ENCODE measurements at places on chromosomes 7 and 10. TPM values are rescaled to one million over a fixed set of nuclear protein-coding genes. Genes with fewer than 3 reads are reported as not detected.

GRCh38 chr10:73781879-73782748, at the start of gene CHCHD1:
CHCHD1 (plus strand) TSS chr10:73782048; CDS start chr10:73782076, 28 bp downstream.
- DNase-seq: peak; percentile 85

Gene HMX2
- total RNA-seq: not detected

DNA sequence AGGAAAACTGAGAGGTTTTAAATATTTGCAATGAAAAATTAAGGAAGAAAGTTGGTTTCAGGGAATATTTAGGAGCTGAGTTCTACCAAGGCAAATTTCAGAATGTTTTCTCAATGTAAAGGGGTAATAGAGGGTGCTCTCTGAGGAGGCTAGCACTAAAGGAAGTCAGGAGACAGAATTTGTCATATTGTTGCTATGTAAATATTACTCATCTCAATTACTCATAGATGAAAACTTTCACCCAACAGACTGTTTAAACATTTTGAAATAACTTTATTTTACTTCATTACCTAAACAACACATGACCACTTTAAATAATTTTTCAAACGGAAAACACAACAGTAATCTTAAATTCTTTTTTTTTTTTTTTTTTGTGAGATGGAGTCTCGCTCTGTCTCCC, 274.8 kb upstream of the NRG3 start:
- no peak for DNase-seq

GRCh38 chr7:50648570-50649169, 83.5 kb upstream of the DDC start:
- DNase-seq: no peak

DNA sequence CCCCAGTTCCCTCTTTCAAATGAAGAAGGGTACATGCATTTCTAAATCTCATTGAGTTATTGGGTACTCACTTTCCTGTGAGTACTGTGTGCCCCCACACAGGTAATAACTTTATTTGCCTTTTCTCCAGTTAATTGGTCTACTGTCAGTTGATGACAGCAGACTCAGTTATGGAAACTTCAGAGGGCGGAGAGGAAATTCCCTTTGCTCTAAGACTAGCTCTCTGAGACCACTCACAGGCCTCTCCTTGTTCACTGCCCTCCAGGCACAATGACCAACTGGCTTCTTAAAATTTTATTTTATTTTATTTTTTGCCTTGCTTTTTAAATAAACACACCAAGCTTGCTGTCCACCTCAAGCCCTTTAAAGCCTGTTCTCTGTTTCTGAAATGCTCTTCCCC, 235.8 kb upstream of the AOAH start:
- no peak for DNase-seq

Gene C10orf67
- 0.30 TPM for total RNA-seq

GRCh38 chr10:4131407-4132215, 346.6 kb upstream of the KLF6 start:
- DNase-seq: peak; percentile 78
